SK-N-DZ (cell line): ENCODE measurements at places on chromosomes 2 and 18.

DNA sequence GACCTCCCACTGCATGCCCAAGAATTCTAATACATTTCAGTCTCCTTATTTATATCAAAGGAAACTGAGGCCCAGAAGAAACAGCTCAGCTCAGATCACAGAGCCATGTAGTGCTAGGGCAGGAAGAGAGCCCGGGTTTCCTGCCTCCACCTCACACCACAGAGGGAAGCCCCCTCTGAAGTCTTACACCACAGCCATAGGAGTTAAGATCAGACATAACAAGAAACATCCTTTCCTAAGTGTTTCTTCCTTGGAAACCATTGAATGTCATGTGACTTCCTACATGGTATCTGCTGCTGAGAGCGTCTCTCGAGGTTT, 102.1 kb downstream of the MTCL1 start:
- DNase-seq, result no peak

GRCh38 chr18:9058406-9058805, 44.1 kb upstream of the NDUFV2 start:
- DNase-seq, result no peak

- no peak for DNase-seq
These were observed 13.5 kb upstream of the REL start for GRCh38 chr2:60867848-60868247.

DNA sequence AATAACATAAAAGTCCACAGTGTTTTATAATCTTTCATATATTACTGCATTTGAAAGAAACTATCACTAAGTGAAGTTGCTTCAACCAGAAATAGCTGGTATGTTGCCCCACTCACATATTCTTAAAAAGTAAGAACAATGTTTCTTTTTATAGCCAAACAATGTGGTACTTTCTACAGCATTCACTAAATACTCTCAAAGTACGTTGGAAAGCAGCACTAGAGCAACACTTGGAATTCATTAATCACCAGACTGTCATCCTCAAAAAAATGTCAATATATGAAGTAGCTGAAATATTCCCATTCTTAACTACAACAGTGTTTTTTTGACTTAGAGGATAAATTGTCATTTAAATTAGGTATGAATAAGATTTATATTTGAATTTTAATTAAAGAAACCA, 32.8 kb downstream of the COBLL1 start:
- no peak for DNase-seq

- DNase-seq, result no peak
These were observed 136.7 kb downstream of the CTNNA2 start for GRCh38 chr2:79649531-79649930.
